A172 (cell line): ENCODE measurements at places on chromosomes 6 and 20. TPM values are rescaled to one million over a fixed set of nuclear protein-coding genes. Genes with fewer than 3 reads are reported as not detected.
A peak's percentile ranks its signal among the peaks of the same experiment; 100 is the strongest.

DOK5 gene
- not detected in 2 replicates for total RNA-seq

PTGIS gene
- 0.07 and 0.14 TPM in 2 replicates for total RNA-seq

RSPO3 gene
- total RNA-seq: not detected in 2 replicates

TMEM74B gene
- 0.67 and 0.72 TPM in 2 replicates for total RNA-seq

FBXO30 gene
- total RNA-seq: 7.2 and 8.6 TPM in 2 replicates

TXLNB gene
- 0.17 and 0.22 TPM in 2 replicates for total RNA-seq

- no peak for DNase-seq
Observed at GRCh38 chr20:49268600-49269365, 9.1 kb downstream of the ZNFX1 start.

- DNase-seq: no peak
Observed at GRCh38 chr20:48684501-48685041, 143.2 kb downstream of the PREX1 start.

GRCh38 chr6:125230674-125231073 lies 71.1 kb downstream of the HDDC2 start:
- no peak for DNase-seq

DNA sequence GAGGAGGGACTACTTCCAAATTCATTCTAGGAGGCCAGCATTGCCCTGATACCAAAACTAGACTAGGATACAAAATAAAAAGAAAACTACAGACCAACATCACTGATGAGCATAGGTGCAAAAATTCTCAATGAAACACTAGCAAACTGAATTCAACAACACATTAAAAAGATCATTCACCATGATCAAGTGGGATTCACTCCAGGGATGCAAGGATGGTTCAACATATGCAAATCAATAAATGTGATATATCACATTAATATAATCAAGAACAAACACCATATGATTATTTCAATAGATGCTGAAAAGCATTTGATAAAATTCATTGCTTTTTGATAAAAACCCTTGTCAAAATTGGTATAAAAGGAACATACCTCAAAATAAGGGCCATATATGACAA lies 10.2 kb downstream of the PGBD1 start:
- DNase-seq: no peak

DNA sequence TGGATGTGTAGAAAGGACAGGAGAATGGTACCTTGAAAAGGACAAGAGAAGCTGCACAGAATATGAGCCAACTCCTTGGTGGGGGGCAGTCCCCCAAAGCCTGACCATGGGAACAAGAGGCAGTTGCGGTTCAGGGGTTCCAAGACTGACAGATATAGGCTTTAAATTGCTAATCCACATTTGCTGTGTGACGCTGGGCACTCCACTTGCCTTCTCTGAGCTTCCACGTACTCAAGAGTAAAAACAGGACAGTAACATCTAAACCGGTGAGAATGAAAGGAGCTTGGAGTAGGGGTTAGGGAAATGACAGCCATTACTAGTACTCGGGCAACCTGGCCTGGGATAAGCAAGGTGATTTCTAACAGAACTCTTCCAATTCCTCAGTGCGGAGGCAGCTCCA lies 57.9 kb upstream of the LRFN2 start:
- DNase-seq: no peak

GRCh38 chr20:41047975-41048305 lies 19.3 kb downstream of the TOP1 start:
- peak; percentile 35 for DNase-seq

DNA sequence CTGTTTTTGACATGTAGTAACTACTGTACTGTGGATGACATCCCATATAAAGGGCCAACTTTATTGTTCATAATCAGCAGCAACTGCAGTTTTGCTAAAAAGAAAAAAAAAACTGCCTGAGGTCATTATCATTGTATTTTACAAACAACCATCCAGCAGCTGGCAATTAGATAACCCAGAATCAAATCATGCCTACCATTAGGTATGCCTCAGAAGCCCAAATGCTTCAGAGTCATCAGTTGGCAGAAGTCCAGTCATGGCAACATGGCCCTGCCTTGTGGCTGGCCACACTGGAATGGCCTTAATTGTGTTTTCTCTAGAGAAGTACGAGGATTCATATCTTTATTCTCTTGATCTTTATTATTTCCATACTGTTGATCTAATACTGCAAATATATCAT lies 462.4 kb upstream of the NRSN1 start:
- DNase-seq: no peak

DNA sequence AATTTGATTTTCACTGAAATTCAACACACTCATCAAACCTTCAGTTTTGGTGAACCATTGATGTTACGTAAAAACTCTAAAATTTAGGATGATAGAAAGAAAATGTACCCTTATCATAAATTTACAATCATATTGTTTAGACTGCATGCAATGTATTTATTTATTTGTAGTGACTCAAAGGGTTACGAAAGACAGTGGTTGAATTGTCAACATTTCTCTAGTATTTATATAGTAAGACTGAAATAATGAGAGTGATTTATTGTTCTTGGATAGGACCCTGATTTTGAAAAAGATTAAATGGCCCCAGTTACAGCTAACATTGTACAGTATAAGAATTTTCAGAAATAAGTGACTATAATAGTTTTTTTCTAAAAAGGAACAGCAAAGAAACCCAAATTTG lies 591.5 kb downstream of the RFPL4B start:
- DNase-seq: no peak

DNA sequence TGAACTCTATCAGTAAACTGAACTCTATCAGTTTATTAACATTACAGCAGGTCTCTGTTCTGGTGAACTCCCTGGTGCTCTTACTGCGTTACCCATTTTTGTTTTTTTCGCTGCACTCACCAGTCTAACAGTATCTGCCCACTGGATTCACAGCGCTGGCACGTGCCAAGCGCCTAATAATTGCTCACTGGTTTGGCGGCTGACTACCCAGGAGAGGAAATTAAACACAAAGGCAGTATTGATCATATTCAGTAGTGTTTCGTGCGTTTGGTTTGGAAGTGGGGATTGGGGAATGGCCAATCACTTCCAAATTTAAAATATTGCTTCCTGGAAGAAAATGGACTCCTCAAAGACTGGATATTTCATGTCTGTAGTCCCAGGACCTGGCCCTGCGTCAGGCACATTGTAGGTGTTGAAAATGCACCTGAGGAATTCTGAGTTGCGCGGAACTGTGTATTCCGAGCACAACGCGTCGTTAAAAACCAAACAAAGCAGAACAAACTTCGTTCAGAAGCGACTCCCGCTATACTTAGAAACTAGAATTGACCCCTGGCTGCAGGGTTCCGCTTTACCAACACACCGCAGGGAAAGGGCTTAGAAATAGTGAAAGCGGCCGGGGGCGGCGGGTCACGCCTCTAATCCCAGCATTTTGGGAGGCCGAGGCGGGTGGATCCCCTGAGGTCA lies 1.1 kb upstream of the RPS12 start:
- peak; percentile 47 for DNase-seq

DNA sequence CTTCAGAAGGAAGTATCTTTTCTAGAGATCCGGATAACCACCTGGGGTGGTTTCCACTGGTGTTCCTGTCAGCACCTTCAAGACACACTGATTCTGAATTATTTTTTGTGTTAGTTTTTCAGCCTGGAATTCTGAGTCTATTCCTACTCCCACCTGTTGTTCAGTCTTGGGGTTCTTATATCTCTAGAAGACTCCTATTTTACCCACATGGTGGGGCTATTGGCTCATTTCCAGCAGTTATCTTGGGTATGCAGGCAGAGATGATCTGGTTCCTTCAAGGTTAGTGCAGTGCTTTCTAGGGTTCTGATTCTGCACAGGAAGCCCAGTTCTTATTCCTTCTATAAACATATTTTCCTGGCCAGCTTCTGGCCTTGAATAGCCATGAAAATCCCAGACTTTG lies 175.6 kb upstream of the PDE7B start:
- DNase-seq: peak; percentile 16

DNA sequence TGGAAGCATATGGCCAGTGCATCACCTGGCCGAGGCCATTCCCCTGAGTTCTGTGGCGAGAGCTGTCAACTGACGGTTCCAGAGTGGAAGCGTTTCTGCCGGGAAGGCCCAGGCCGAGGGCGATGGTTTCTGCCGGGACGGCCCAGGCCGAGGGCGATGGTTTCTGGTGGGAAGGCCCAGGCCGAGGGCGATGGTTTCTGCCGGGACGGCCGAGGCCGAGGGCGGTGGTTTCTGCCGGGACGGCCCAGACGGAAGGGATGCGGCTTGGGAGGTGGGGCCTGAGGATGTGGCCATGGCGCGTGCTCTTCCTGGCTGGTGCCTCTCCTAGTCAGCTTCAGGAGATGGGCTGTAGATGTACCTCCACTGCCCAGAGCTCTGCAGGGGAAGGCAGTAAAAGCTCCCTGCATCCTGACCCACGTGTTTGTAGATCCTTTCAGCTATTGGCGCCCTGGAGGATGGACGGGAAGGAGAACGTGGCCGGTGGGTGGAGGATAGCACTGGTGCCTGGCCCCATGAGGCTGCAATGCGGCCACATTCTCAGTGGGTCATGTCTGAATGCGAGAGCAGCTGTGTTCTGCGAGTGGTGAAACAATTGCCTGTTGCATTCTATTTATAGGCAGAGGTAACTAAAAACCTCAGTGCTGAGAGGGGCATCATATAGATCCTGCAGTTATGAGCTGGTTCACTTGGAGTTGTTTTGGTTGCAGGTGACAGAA lies 12.8 kb downstream of the TPD52L2 start:
- no peak for DNase-seq

DNA sequence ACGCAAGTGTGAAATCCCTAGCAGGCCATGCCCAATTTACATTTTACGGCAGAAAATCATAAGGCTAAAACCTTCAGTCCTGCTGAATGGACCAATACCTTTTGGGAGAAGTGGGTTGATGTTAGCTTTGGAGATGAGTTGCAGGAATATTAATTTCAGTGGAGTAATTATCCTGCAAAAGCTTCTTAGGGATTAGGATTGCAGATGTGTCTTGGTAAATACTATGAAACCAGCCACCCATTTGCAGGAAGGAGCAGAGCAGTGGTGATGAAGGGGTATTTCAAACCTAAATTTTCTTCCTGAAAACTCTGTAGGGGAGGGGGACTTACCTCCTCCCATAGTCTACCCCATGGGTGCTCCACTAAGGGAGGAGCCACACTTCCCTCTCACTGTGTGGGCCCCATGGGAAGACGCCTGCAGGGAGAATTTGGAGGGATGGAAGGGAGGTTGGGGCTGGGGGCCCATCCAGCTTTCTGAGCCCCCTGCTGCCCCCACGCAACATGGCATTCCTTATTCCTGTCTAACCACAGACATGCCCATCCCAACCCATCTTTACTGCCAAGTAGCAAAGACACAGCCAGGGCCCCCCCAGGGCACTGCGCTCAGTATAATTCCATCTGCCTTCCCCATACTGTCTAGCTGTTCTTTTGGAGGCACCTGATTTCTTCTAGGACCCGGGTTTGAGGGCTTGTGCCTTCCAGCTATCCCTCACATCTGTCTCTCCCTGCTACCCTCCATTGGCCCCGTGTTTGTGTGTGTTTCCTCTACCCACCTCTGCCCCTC lies 14.6 kb upstream of the UQCC2 start:
- DNase-seq: no peak

- no peak for DNase-seq
Observed at GRCh38 chr6:126060400-126060799, 74.1 kb downstream of the TRMT11 start.

DNA sequence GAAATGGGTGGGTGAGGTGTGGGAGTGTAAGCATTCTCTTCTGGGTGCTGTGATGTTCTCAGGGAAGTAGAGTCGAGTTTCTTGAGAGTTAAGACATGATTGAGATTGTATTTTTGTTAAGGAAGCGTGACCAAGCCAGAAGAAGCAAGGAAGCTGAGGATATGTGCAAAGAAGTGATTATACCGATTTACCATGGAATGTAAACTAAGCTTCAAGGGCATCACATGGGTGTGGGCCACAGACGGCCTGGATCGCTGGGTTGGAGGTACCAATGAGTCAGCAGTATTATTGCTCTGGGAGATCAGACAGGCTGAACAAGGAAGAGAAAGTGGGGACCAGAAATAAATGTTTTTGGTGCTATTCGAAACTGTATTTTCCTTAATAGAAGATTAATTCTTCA lies 184.1 kb upstream of the GMDS start:
- DNase-seq: no peak

- no peak for DNase-seq
Observed at GRCh38 chr6:31865205-31866118, 2.8 kb upstream of the NEU1 start.

GRCh38 chr6:27091661-27092315 lies 155.7 kb upstream of the PRSS16 start:
- DNase-seq: peak; percentile 94

DNA sequence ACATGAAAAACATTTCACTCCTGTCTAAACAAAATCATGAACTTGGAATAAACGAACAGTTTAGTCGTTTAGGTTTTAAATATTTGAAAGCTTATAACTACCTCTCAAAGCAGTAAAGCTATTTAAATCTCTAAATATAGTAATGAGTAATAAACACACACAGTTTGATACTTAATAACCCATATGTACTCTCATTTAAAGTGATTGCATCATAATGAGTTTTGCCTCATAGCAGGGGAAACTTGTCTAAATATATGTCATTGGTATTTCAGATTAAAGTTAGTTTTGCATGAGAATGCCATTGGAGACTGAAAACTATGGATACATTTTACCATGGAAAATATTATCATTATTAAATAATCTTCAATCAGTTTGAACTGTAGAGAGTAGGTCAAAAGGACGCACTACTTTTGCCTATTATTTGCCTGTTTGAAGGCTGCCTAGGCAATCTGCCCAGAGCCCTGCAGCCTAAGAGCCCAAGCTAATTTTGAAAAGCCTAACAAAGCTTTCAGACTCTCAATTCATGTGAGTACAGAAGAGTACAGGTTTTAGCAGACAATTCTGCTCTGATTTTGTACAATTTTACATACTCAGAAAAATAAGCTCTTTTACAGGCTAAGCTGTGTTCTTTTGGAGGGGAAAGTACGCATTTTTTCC lies 632.8 kb downstream of the HACE1 start:
- no peak for DNase-seq

DNA sequence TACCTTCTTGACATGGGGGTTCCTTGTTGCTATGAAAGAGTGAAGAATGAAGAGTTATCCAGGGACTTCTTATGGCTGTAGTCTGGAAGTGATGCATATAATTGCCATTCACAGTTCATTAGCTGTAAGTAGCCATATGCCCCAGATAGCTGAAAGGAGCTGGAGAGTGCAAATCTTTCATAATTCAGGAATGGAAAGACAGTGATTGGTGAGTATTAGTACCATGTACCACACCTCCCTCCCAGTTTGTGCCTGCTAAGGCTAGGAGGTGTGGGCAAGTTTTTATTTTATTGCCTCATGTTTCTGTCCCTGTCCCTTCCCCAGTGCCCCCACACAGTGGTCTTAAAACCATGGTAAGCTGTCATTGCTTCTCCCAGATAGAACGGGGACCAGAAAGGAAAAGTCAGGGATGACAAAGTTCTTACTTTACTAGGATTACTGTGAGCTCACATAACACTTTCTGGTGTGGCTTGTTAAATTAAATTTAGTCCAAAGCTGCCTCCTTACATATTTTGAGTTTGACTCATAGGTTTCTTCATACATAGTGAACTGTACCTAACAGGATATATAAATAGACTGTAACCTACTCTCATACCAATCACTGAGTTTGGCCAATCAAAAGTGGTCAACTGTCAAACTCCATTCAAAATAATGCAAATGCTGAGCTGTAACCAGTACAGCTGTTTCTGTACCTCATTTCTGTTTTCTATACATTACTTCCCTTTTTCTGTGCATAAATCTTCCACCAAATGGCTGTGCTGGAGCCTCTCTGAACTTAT lies 119.4 kb downstream of the RFPL4B start:
- DNase-seq: peak; percentile 78

- DNase-seq: peak; percentile 43
Observed at GRCh38 chr6:104789770-104790190, 69.9 kb downstream of the HACE1 start.
